ENCODE measurements at places on chromosomes 11 and 22. TPM values are rescaled to one million over a fixed set of nuclear protein-coding genes. Genes with fewer than 3 reads are reported as not detected.

Gene TMEM121B
- 1.8 TPM for total RNA-seq

DNA sequence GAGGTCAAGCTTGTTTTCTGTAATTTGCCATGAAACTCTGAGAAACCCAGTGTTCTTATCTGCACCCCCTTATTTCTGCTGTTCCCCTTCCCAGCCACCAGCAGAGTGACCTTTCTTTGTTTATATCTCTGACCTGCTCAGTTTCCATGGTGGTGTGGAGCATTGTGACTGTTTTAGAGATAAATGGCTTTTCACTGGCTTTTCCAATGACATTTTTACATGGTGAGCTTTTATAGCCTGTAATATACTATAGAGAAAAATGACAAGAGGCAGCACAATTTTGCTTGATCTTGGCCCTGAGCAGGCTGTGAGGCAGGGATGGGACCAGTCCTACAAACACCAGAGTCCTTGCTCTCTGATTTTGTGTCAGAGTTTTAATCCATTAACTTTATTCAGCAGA, 233.9 kb downstream of the FAT3 start:
- peaks cover 15% of the 10 kb centered on the region for H3K4me1 ChIP-seq
- no peak overlapping the region for H3K27ac ChIP-seq
- DNase-seq = no peak
- no peak overlapping the region for H3K4me3 ChIP-seq
- H3K36me3 ChIP-seq = no peaks in the 10 kb centered on the region

DNA sequence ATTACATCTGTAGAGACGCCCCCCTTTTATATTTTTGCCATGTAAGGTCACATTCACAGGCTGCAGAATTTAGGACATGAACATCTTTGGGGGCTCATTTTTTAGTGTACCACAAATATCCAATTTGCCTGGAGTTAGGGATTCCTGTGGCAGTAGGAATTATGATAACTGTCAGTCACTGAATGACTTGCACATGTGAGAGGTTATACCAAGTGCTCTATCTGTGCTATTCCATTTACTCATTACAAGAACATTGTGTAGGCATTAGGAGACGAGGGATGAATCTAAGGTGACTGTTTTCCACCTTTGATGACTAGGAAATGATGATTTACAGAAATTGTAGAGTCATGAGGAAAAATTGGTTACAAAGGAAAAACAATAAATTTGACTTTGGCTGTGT, 79.3 kb downstream of the LIF start:
- H3K27ac ChIP-seq = no peak overlapping the region
- DNase-seq = no peak
- no peaks in the 10 kb centered on the region for H3K27me3 ChIP-seq
- no peaks in the 10 kb centered on the region for H3K4me1 ChIP-seq
- H3K36me3 ChIP-seq = no peaks in the 10 kb centered on the region

DNA sequence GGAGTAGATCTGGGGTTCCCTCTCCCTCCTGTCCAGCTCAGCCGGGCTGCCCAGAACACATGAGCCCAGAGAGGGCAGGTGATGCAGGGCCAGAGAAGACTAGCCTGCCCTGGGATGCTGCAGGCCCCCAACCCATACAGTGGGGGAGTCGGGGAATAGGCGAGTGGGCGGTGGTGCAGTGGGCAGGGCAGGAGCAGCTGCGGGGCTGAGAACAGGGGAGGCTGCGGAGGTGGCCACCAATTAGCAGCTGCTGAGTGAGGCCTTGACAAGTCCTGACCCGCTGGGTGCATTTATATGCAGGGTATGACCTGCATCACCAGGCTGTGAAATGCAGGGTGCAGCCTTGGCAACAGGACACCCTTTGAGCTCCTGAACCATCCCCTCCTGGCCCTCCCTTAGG, 43.1 kb downstream of the NFAM1 start:
- peaks cover 7% of the 10 kb centered on the region for H3K4me1 ChIP-seq
- no peak overlapping the region for H3K4me3 ChIP-seq
- H3K27ac ChIP-seq = peak overlapping the region; percentile 62
- DNase-seq = peak; percentile 62
- no peaks in the 10 kb centered on the region for H3K27me3 ChIP-seq

GRCh38 chr11:101576456-101576855, 7.4 kb downstream of the TRPC6 start:
- DNase-seq = no peak
- no peaks in the 10 kb centered on the region for H3K27me3 ChIP-seq
- no peaks in the 10 kb centered on the region for H3K4me1 ChIP-seq

Gene LRRC32
- 0.30 TPM for total RNA-seq

- H3K4me3 ChIP-seq = no peak overlapping the region
- H3K4me1 ChIP-seq = no peaks in the 10 kb centered on the region
- H3K27ac ChIP-seq = no peak overlapping the region
- H3K36me3 ChIP-seq = no peaks in the 10 kb centered on the region
- no peak for DNase-seq
These were observed 1.6 kb upstream of the LRRC55 start for GRCh38 chr11:57180081-57180561.

GRCh38 chr11:18321578-18321968, 367 bp downstream of the HPS5 start:
- peak overlapping the region; percentile 100 for H3K27ac ChIP-seq
- peak overlapping the region; percentile 95 for H3K4me3 ChIP-seq
- peaks cover 11% of the 10 kb centered on the region for H3K36me3 ChIP-seq
- no peak for DNase-seq
- no peaks in the 10 kb centered on the region for H3K27me3 ChIP-seq
- no peaks in the 10 kb centered on the region for H3K4me1 ChIP-seq

GRCh38 chr22:36110306-36110881, 50.2 kb downstream of the APOL3 start:
- H3K27ac ChIP-seq = no peak overlapping the region
- H3K36me3 ChIP-seq = no peaks in the 10 kb centered on the region
- peak overlapping the region; percentile 26 for H3K4me3 ChIP-seq
- H3K27me3 ChIP-seq = no peaks in the 10 kb centered on the region

Gene MUC15
- total RNA-seq = not detected

DNA sequence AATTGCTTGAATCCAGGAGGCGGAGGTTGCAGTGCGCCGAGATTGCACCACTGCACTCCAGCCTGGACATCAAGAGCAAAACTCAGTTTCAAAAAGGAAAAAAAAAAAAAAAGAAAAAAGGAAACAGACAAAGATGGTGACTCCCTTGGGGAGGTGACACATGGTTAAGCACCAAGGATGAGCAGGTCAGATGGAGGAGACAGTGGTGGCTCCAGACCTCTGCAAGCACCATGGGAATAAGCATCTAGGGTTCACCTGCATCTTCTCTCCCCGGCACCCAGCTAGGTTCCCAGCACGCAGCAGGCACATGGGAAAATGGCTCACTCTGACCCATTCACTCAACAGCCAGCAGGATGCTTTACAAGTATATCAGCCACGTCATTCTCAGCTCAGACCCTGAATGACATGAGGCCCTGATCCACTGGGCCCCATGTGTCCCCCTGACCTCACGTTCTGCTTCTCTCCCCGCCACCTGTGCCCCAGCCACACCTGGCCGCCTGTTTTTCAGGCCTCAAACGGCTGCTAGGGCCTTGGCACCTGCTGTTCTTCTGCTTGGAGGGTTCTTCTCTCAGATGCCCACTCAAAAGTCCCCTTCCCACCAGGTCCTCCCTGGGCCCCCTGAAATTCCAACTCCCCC, 24.2 kb downstream of the A4GALT start:
- no peaks in the 10 kb centered on the region for H3K27me3 ChIP-seq
- H3K27ac ChIP-seq = no peak overlapping the region
- no peaks in the 10 kb centered on the region for H3K36me3 ChIP-seq
- H3K4me3 ChIP-seq = no peak overlapping the region
- peaks cover 20% of the 10 kb centered on the region for H3K4me1 ChIP-seq

GRCh38 chr11:84241343-84242131, 955.4 kb upstream of the CCDC90B start:
- no peaks in the 10 kb centered on the region for H3K27me3 ChIP-seq
- no peaks in the 10 kb centered on the region for H3K36me3 ChIP-seq
- peaks cover under 1% of the 10 kb centered on the region for H3K4me1 ChIP-seq

DNA sequence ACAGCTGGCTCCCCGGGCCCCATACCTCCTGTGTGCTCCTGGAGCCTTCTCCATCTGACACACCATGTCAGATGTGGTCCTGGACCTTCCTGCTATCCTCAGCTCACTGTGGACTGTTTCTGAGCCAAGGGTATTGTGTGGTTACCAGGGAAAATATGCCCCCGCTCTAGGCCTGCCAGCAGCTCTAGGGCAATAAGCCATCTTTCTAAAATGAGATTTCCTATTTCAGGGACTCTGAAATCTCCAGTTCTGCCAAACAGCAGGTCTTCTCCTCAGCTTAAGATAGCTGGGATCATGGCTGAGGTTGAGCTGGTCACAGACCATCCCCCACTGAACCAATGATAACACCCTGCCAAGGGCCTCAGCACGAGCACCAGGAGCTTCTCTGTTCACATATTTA, 227.6 kb downstream of the ST3GAL4 start:
- no peak overlapping the region for H3K27ac ChIP-seq
- no peak for DNase-seq
- no peaks in the 10 kb centered on the region for H3K4me1 ChIP-seq
- no peak overlapping the region for H3K4me3 ChIP-seq
- H3K27me3 ChIP-seq = no peaks in the 10 kb centered on the region

DNA sequence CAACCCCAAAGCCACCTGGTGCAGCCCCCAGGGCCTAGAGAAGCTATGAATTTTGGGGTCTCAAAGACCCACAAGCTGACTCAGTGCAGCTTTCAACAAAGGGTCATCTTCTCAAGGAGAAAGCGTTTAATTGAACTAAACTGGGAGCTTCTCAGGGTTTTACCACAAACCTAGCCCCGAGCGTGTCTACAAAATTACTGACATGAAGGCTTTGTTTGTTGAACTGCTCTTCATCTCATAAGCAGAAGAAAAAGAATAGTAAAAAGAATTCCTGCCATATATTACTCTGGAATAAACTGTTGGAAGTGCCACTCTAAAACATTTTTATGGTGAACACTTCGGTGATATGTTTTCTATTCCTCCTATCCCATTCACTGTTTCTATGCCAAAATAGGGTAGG, 50.8 kb upstream of the INCENP start:
- H3K27ac ChIP-seq = no peak overlapping the region
- DNase-seq = no peak
- no peak overlapping the region for H3K4me3 ChIP-seq
- no peaks in the 10 kb centered on the region for H3K27me3 ChIP-seq
- no peaks in the 10 kb centered on the region for H3K36me3 ChIP-seq
- H3K4me1 ChIP-seq = no peaks in the 10 kb centered on the region

Gene MMP27
- total RNA-seq = not detected

Gene CERK
- total RNA-seq = 92.7 TPM

DNA sequence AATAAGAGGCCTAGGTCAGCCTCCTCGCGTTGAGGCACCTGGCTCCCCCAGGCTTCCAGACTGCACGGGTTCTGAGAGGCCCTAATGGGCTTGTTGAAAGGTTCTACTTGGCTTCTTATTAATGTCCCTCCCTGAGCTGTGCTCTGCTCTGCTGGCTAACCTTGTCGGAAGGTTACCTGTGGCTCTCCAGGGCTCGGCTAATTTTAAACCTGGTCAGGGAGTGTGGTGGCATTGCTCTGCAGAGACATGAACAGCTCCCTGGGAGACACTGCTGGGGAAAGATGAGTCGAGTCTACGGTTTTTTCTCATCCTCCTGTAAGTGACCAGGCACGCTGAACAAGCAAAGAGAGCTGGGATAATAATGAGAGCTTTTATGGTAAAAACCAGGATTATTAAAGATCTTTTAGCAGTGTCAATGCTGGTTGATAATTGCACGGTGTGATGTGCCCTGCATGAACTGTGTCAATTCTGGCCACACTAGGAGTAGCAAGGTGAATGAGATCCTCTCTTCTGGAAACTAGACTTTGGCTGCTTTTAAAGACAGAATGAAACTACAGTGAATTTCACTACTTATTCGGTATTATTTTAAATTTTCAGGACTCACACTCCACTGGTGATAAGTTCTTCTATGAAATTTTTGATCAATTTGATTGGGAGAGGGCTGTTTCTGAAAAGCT, 70.7 kb downstream of the TEAD1 start:
- H3K27me3 ChIP-seq = no peaks in the 10 kb centered on the region
- no peak overlapping the region for H3K27ac ChIP-seq
- H3K4me3 ChIP-seq = no peak overlapping the region
- no peak for DNase-seq

Gene MAP4K2
- total RNA-seq = 8.9 TPM

GRCh38 chr22:40190501-40190900, 12.8 kb downstream of the TNRC6B start:
- DNase-seq = no peak
- no peaks in the 10 kb centered on the region for H3K27me3 ChIP-seq
- H3K4me1 ChIP-seq = no peaks in the 10 kb centered on the region
- H3K4me3 ChIP-seq = no peak overlapping the region
- no peaks in the 10 kb centered on the region for H3K36me3 ChIP-seq

- H3K36me3 ChIP-seq = no peaks in the 10 kb centered on the region
- no peak overlapping the region for H3K4me3 ChIP-seq
- no peak overlapping the region for H3K27ac ChIP-seq
These were observed 35.0 kb upstream of the ALX4 start for GRCh38 chr11:44344921-44345320.

GRCh38 chr11:7591987-7592386, 78.2 kb downstream of the PPFIBP2 start:
- no peaks in the 10 kb centered on the region for H3K27me3 ChIP-seq
- no peak overlapping the region for H3K27ac ChIP-seq
- H3K4me1 ChIP-seq = no peaks in the 10 kb centered on the region
- H3K36me3 ChIP-seq = no peaks in the 10 kb centered on the region
- no peak for DNase-seq

Gene APOA4
- total RNA-seq = not detected

Gene DCDC1
- 0.08 TPM for total RNA-seq

- H3K27me3 ChIP-seq = no peaks in the 10 kb centered on the region
- DNase-seq = peak; percentile 27
- H3K27ac ChIP-seq = peak overlapping the region; percentile 30
These were observed 84.2 kb downstream of the CTTN start for GRCh38 chr11:70482529-70482917.

Gene TPBGL
- not detected for total RNA-seq

Gene NAALAD2
- not detected for total RNA-seq

Gene OR5T2
- not detected for total RNA-seq

DNA sequence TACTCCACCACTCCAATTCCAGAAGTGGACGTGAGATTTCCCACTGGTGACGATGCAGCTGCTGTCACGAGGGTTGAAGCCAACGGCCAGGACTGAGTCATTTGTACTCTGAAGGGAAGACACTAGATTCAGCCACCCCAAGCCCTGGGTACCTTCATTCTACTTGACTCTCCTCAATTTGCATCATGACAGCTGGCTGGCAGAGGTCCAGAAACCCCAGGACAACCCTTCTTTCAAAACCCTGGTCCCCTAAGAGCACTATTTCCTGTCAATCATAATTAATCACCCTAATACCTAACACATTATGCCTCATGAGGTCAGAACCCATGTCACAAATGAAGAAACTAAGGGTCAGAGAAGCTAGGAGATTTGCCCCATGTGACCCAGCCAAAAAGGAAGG, 4.9 kb downstream of the EML3 start:
- no peaks in the 10 kb centered on the region for H3K27me3 ChIP-seq
- no peak overlapping the region for H3K4me3 ChIP-seq
- no peak for DNase-seq
- no peaks in the 10 kb centered on the region for H3K4me1 ChIP-seq
- no peak overlapping the region for H3K27ac ChIP-seq

DNA sequence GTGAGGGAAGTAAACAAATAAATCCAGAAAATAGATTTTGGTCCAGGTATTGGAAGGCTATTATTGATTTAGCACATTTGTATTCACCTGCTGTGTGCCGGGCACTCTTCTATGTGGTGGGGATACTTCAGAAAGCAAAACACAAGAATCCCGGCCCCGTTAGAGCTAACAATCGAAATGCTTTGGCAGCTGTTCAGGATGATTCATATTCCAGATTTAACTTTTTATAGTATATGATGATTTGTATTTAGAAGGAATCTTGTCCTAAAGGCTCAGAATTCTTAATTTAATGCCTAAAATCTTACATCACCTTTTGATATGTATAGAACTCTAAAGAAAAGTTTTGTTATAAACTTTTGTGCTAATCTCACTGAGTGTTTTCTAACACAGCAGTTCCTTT, 28.0 kb downstream of the ZC3H12C start:
- H3K4me1 ChIP-seq = peaks cover 5% of the 10 kb centered on the region
- H3K27ac ChIP-seq = peak overlapping the region; percentile 23
- no peaks in the 10 kb centered on the region for H3K36me3 ChIP-seq
- peak; percentile 36 for DNase-seq
- H3K4me3 ChIP-seq = no peak overlapping the region
